Ammon's horn (tissue), 1 donor: ENCODE measurements at places on chromosomes 7 and 10.

DNA sequence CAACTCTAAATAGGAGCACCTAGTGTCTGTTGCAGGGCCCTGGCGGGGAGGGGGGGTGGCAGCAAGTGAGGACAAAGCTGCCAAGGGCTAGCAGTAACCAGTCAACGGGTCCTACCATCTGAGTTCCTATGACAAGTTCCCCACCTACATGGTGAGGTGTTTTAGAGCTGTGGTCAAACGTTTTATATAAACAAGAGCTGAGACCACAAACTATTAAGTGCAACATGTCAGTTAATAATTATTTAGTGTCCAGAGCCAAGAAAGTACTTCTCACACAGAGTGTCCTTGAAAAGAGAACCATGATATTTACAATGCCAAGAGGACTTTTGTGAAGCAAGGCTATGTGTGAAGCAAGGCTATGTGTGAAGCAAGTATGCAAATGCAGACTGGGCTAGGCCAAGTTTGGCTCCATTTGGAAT lies 434.7 kb downstream of the TNS3 start:
- no peak for DNase-seq

DNA sequence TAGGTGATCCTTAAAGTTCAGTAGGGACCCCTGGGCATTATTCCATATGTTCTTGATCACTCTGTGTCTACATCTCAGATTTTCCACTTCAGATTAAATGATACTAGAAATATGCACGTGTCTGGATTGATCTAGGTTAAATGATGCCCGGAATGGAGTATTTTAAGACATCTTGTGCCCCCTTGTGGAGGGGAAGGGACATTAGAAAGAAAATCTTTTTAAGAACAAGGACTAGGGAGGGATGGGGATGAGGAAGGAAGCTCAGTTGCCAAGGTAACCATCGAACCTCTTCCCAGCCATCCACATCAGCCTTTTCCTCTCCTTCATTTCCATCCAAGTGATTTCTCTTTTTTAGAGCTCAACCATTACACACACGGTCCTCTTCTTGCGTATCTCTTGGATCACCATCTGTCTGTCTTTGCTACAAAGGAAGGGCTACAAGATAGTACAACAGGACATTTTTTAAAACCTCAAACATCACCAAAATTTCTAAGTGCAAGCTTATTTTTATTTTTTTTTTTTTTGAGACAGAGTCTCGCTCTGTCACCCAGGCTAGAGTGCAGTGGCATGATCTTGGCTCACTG lies 40.5 kb downstream of the PRSS2 start:
- peak; percentile 51 for DNase-seq

GRCh38 chr10:71188201-71188600 lies 24.2 kb upstream of the UNC5B start:
- peak; percentile 49 for DNase-seq

DNA sequence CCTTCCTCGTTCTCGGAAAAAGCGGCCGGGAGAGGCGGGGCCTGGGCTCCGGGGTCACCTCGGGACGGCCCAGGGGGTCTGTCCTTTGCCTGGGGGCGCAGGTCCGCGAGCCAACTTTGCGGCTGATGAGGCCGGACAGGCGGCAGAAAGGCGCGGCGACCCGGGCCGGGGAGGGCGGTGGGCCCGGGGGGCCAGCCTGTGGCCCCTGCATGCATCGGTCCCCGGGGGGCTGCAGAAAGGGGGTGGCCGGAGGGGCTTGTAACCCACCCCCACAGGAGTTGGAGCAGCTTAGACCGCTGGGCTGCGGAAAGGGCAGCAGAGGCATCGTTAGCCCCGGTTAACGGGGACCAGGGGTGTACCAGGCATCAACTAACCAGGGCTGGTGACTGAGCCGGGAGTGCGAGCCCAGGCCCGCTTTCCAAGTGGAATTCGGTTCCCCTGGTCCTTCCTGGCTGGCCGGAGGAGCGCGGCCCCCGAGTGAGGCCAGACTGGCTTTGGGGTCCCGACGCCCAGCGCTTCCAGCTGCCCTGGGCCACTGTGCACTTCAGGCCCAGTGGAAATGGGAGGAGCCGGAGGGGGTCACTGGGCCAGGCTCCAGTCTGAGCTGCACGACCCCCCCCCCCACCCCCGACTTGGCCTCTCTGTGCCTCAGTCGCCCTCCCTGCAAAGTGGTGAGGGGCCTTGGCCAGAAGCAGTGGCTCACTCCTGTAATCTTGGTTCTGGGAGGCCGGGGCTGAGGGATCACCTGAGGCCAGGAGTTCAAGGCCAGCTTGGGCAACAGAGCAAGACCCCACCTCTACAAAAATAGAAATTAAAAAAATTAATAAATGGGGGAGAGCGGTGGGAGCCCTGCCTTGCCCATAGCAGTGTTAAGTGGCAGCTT lies 919 bp downstream of the SLC29A4 start:
- DNase-seq, result no peak

DNA sequence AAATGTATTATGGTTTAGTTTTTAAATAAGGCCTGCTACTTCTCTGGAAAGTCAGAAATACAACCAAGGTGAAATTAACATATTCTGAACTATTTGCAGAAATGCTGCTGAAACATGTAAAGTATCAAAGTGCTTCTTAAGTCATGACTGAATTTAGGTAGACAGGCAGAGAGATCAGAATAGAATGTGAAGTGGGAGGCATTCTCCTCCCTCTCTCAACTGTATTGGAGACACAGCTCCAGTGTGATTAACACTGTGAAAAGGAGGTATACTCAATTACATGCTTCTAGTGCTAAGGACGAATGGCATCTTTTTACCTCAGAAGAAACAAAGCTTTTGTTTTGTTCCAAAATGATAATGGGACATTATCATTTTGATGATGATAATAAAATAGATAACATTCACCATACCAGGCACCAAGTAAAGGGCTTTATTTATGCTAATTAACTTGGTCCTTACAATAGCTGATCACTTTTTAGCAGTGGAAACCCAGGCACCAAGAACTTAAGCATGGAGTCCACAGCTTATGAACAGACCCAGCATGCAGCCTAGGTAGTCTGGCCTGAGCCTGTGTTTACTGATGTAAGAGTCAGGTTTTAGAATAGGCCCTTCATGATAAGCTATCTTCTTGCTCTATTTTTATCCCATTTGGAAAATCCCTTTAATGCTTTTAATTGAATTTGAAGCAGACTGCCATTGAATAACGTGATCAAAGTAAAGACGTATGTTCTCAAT lies 26.0 kb downstream of the PPP1R9A start:
- no peak for DNase-seq

DNA sequence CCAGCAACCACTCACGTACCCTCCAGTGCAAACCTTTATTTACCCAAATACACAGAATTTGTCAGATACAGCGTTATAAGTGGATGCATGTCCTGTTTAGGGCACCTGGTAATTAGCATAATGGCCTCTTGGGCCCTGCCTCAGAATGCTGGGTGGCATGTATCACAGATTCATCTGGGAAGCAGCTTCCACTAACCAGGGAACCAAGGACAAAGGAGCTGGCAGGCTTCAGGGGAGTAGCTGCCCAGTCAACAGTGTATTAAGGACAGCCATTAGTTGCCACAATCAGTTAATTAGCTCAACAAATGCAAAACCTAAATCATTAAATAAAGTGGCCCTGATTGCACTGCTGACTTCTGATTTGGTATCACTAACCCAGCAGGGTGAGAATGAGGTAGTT lies 105.7 kb downstream of the RAPGEF5 start:
- DNase-seq, result peak; percentile 54

GRCh38 chr7:28956608-28957063 lies 1.5 kb downstream of the TRIL start:
- DNase-seq, result peak; percentile 71

DNA sequence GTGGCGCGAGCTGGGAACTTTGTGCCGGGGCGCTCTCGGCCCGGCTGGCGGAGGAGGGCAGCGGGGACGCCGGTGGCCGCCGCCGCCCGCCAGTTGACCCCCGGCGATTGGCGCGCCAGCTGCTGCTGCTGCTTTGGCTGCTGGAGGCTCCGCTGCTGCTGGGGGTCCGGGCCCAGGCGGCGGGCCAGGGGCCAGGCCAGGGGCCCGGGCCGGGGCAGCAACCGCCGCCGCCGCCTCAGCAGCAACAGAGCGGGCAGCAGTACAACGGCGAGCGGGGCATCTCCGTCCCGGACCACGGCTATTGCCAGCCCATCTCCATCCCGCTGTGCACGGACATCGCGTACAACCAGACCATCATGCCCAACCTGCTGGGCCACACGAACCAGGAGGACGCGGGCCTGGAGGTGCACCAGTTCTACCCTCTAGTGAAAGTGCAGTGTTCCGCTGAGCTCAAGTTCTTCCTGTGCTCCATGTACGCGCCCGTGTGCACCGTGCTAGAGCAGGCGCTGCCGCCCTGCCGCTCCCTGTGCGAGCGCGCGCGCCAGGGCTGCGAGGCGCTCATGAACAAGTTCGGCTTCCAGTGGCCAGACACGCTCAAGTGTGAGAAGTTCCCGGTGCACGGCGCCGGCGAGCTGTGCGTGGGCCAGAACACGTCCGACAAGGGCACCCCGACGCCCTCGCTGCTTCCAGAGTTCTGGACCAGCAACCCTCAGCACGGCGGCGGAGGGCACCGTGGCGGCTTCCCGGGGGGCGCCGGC lies 870 bp downstream of the FZD1 start:
- DNase-seq, result peak; percentile 73

GRCh38 chr10:84200537-84201243 lies 6.4 kb downstream of the CDHR1 start:
- no peak for DNase-seq

- DNase-seq, result no peak
Observed at GRCh38 chr10:46248651-46249146, 38.1 kb upstream of the ANTXRL start.

GRCh38 chr7:142153400-142153799 lies 41.9 kb downstream of the MGAM2 start:
- no peak for DNase-seq

GRCh38 chr10:114831186-114831867 lies 9.7 kb downstream of the FHIP2A start:
- no peak for DNase-seq

- DNase-seq, result no peak
Observed at GRCh38 chr7:2810682-2811415, 33.3 kb downstream of the GNA12 start.

GRCh38 chr7:14069961-14070360 lies 80.5 kb upstream of the ETV1 start:
- DNase-seq, result no peak

DNA sequence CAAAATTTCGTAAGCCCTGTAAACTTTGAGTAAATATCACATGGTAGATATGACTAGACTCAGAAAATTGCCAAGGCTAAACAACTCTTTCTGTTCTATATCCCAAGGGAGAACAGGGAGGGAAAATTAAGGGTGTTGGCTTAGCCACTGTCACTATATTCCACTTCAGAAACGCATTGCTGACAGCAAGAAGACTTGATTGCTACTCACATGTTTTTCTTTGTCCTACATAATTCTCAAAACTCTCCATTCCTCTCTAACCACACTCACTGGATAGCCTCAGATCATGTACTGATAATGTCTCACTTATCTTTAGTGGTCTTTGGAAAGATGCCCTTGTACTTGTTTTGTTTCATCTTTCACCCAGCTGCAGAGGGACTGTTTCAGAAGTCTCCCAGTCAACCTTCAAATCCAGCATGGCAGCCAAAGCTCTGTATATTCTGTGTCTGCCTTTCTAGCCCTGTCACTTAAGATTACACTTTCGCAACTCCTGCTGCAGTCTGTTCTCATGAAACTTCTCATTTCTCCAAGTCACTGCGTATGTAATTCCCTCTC lies 582.4 kb upstream of the FZD8 start:
- DNase-seq, result no peak

GRCh38 chr10:93124580-93125318 lies 51.1 kb downstream of the CYP26A1 start:
- no peak for DNase-seq

- peak; percentile 37 for DNase-seq
Observed at GRCh38 chr10:110818311-110819256, 53.1 kb upstream of the PDCD4 start.

- DNase-seq, result no peak
Observed at GRCh38 chr7:22320416-22320815, 36.5 kb downstream of the RAPGEF5 start.

GRCh38 chr10:20976891-20977290 lies 79.8 kb upstream of the NEBL start:
- DNase-seq, result no peak

DNA sequence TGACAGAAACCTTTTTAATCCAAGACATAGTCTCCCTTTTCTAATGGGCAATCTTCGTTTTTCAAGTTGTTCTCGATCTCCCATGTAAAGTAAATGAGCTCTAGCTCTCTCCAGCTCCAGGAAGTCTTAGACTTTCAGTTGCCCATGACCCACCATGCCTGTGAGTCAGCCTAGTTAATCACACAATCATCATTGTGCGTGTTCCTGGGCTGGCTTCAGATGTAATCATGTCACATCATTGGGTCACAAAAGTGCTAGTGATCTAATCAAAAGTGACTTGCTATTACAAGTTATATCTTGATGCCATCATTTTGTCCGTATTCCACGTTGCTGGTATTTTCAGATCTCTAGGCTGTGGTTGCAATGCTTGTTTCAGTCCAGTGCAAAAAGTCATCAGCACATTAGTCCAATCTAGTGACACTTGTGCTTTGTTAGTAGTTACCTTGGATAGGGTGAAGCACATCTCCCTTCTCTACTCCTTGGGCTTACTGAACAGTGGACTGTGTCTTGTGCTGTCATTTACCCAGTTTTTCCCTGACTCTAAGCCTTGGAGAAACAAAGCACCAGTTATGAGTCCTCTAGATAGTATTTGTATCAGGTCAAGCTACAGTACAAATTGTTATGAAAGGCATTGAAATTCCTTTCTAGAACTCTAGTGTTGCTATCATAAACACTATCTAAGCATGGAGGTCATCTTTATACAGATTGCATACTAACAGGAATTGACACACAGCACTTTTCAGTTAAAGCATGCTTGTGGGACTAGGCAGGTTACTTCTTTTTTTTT lies 316.6 kb downstream of the GFRA1 start:
- DNase-seq, result no peak

DNA sequence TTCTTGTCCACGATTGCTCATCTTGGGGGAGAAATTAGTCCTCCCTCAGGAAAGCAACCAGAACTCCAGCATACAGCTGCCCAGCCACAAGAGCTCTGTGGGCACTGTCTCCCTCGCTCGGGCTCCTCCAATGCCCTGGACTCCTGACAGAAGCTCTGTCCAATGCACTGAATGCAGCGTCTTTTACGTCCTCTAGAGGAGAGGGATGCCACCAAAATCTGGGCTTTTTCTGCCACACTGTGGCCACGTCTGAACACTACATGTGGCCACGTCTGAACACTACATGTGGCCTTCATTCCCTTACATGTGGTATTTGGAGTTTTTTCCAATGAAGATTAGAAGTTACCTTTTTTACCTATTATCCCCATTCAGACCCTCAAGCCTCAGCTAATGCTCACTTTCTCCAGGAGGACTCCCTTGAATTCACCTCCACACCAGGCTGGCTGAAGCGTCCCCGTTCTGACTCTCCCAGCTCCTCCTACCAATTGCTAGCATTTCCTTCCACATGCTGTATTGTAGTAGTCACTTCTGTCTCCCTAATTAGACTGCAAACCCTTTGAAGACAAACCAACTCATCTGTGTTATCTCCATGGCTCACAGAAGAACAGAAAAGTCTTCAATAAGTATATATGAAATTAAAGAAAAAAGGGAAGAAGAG lies 134.3 kb upstream of the PDE1C start:
- DNase-seq, result peak; percentile 96

- no peak for DNase-seq
Observed at GRCh38 chr7:151454305-151454704, 14.4 kb upstream of the CRYGN start.

GRCh38 chr7:141072548-141073172 lies 1.2 kb upstream of the TMEM178B start:
- DNase-seq, result peak; percentile 91

- no peak for DNase-seq
Observed at GRCh38 chr10:99676895-99677294, 17.6 kb downstream of the ENTPD7 start.
